ENCODE measurements at places on chromosomes 7 and 10.
A peak's percentile ranks its signal among the peaks of the same experiment; 100 is the strongest.

GRCh38 chr7:102273749-102274712 is 12.6 kb upstream of the SH2B2 start:
- DNase-seq = no peak

DNA sequence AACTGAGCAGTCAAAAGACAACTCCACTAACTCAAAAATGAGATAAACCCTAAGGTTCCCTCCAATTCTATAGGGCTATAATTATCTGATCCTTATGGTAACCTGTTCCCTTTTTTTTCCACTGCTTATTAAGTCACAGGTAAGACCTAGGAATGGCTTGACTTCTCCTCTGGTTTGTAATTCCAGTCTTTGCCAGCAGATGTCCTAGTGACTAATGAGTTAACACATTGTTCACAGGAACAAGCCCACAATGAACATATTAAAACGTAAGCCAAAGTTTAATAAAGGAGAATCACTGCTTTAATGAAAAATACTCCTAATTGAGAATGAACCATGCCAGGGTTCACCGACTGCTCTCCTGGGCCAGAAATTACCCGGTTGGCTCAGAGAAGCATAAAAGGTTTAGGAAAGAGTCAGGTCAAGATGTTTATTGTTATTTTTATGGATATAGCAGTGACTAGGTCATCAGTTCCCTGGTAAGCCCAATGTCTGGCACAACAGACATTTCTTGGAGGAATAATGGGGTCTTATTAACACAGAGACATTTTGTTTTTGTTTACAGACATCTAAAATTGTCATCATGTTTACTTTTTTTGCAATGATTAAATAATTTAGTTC is 120.1 kb downstream of the ELAPOR2 start:
- no peak for DNase-seq

DNA sequence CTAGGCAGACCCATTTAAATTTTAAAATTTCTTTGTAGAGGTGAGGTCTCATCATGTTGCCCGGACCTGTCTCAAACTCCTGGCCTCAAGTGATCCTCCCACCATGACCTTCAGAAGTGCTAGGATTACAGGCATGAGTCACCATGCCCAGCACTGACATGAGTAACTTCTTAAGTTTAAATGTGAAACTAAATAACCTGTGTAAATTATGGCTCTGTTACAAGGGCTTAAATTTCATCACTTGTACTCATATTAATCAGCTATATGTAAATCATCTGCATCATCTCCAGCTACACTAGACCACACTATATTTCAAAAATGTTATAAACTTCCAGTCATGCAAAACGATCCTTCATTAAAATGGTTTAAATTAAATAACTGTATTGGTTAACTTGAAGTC is 56.1 kb downstream of the ATAD1 start:
- DNase-seq = no peak

DNA sequence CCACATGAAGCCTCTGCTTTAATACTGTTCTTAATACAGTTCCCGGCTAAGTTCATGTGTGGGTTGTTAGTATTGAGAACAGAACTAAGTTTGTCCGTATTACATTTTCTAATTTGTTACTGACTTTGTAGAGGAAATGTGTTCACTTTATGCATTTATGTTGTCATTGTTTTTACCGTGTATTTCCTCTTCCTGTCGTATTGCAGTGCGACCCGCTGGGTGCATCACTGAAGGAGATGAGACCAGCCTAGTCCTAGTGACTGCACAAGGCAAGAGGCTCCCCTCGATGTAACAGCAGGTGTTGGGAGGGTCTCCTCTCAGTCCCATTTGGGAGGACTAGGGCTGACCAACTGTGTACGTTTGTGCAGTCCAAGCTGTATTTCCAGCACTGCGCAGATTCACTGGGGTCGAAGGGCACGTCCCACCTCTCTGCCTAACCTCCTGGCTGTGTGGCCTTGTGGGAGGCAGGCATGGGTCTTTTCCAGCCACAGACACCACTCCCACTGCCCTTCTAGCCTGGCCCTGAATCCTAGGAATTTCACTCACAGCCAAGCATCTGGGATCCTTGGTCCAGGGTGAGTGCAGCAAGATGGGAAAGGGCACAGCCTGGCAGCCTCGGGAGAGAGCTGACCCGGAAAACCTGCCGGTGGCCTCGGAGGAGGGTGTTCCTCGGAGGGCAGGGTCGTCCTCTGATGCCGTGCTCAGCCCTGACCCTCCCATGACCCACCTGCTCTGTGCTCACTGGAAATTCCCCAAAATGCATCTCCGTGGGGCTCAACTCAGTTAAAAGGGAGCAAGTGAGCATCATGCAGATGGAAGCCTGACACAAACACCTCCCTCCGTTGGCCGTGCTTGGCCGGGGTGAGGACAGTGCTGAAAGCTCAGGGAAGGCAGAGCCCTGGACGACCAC is 63.9 kb upstream of the FAM20C start:
- no peak for DNase-seq

DNA sequence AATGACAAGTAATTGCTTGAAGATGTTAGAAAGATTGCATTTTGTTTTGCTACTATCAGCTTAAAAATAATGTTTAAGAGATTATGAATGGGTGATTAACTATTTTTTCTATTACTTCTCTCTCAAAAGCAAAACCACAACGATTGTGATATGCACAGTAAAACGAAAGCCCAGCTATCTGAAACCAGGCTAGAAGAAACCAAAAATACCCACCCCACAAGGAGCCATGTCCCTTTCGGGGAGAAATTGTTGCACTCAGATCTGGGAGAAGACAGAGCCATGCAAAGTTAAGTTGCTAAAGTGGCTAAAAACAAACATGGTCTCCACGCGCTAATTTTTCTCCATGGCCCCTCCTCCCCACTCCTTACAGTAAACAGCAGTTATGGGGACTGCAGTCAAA is 173.6 kb downstream of the RPS24 start:
- no peak for DNase-seq

DNA sequence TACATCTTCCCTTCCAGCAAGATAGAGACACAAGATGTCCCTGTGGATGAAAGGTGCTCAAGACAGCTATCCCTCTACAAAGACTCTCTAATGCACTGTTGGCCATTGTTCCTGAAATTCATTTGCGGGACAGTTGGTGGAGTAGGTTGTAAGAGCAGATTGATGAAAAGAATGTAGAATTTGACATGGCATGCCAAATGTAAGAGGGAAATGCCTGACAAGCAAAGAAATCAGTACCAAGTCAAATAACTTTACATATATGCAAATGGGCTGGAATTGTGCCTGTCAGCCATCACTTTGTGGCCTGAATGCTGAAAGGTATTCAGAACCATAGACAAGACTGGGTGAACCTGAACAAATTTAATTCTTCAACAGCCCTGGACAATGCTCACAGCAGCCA is 120.3 kb upstream of the FAM204A start:
- no peak for DNase-seq

- no peak for DNase-seq
Observed at GRCh38 chr10:49176310-49177268, 11.6 kb downstream of the TMEM273 start.

GRCh38 chr10:79066411-79067240 is 2.1 kb upstream of the ZMIZ1 start:
- no peak for DNase-seq

DNA sequence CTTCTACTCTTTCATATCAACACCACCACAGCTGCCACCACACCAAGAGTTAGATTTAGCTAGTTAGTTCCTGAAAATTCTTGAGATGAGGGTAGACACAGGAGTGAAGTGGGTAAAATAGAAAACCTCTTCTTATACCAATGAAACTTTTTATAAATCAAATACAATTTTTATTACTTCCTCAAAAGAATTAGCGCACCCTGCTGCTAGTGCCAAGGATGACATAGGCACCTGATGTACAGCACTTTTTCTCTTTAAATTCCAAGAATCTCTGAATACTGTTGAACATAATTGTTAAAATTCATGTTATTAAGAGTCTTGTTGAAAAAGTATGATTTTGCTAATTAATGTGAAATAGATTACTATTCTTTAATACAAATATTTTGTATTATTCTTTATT is 11.4 kb downstream of the ZWINT start:
- DNase-seq = no peak

DNA sequence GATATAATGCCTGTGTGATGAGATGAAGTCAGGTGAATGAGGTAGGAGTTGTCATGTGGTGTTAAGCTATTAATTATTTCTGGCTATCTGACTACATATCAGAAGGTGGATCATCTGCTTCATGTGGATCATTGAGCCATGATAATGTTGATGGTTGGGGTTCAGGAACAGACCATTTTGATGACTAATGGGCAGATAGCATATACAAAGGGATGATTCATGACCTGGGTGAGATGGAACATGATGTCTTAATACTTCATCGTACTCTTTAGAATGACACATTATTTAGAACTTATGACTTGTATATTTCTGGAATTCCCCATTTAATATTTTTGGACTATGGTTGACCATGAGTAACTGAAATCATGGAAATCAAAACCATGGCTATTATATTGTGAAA is 155.1 kb downstream of the OR13A1 start:
- no peak for DNase-seq

- DNase-seq = no peak
Observed at GRCh38 chr10:7520507-7521485, 110.0 kb upstream of the SFMBT2 start.

DNA sequence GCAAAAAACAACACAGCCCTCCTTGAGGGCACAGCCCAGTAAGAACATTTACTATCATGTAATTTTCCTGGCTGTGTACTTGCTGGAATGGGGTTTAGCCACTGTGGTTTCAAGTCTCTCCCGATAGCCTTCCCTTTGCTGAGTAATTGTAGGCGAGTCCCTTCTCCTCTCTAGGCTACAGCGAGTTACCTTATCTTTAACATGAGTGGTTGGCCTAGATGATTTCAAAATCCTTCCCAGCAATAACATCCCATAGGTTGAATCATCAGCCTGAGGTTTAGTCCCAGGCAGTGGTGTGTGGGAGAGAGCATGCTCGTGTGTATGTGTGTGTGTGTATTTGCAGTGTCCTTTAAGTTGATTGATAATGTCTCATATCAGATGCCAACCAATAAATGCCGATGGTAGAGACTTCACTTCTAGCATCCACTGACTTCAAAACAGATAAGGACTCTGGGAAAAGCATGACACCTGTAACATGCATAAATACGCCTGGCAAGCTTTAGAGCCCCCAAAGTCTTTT is 142.9 kb upstream of the ZMIZ1 start:
- peak; percentile 90 for DNase-seq

DNA sequence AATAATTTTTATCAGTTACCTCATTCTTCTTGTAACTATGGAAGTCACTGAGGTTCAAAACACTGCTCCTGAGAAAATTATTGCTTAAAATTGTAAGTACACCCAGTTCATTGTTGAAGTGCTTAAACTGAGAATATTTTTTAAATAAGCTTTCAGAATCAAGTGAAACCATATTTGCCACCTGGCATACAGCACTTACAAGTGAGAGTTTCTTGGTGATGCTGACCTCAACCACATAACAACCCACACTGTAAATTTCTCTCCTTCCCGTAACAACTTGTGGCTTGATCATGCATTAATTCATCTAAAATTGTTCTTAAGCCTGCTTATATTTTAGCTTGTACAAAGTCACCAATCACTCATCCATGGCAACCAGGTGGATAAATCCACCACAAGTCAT is 34.0 kb downstream of the IMMP2L start:
- no peak for DNase-seq

- DNase-seq = no peak
Observed at GRCh38 chr10:69499726-69500689, 48.7 kb downstream of the TSPAN15 start.

- DNase-seq = no peak
Observed at GRCh38 chr7:105462765-105463420, 59.2 kb downstream of the PUS7 start.

- DNase-seq = no peak
Observed at GRCh38 chr10:5694573-5694972, 9.9 kb downstream of the TASOR2 start.

DNA sequence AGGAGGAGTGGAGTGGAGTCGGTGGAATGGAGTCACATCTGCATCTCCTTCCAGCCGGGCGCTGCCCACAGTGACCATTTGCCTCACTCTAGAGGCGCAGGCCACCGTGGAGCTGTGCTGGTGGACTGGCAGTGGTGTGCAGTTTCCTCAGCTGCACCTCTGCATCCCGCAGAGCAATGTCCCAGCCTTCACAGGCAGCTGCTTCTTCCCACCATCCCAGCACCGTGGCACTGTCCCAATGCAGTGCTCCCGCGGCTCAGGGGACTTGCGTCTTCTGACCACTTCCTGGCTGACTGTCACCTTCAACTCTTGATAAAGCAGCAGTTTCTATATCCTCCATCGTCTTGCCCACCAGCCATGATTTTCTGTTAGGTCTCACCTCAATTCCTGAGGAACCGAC is 90.3 kb upstream of the SFMBT2 start:
- DNase-seq = no peak

DNA sequence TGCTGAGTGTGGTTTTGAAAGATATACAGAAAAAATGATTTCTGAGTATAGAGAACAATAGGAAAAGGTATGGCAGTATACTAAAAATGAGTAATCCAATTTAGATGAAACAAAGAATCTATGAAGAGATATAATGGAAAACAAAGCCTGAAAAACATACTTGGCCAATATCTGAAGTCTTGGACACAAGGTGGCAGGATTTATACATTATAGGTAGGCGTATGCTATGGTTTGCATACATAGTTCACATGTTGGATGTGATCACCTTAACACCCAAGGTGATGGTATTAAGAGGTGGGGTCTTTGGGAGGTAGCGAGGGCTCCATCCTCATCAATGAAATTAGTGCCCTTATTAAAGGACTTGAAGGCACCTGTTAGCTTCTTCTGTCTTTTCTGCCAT is 34.5 kb upstream of the BPGM start:
- no peak for DNase-seq

DNA sequence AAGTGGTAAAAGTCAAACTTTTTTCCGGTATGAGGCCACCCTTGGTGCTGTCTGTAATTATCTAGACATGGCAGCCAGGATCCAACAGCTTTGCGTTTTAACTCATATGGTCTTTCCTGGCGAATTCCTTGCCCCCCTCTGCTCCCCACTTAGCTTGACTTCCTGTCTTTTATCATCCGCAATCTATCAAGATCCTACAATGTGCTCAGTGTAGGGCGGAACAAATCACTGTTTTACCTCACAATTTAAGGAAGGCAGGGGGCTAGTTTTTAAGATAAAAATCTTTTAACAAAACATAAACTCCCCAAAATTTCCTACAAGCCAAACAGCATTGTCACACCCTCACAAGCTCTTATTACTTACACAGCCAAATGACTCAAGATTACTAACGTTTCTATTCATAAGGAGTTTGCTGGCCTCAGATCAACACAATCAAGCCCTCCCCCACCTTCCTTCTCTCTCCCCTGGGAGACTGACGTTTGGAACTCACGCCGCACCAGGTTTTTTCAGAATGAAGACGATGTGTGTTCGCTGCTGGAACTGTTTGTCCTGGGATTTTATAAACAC is 1.3 kb upstream of the CDK14 start:
- DNase-seq = peak; percentile 61

DNA sequence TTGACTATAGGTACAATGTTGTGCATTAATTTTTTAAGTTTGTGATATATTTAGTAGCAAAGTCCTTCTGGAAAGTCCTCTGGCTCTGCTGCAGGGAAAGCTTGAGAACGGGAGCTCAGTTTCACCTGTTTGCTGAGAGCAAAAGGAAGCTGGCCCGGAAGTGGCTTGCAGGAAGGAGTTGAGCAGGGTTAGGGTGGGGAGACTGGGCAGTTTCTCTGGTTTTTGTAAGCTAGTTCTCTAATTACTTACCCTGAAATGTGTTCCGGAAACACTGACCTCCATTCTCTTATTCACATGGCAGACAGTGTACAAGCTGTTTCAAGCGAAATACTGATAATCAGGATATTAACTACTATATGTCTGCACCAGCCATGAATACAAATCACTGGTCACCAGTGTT is 22.3 kb downstream of the MAP3K8 start:
- DNase-seq = no peak

Measured in fibroblast of skin of left biceps (primary cell).